ENCODE measurements at places on chromosomes 13 and 19.

GRCh38 chr19:12166626-12167025 is 3.7 kb downstream of the ZNF136 start:
- DNase-seq: no peak

DNA sequence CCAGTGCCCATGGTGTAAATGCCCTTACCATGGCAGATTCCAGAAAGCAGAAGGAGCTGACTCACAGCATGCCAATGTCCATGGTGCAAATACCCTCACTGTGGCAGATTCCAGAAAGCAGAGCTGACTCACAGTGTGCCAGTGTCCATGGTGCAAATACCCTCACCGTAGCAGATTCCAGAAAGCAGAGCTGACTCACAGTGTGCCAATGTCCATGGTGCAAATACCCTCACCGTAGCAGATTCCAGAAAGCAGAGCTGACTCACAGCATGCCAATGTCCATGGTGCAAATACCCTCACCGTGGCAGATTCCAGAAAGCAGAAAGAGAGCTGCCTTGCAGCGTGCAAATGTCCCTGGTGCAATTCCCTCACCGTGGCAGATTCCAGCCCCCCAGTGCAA is 163.8 kb upstream of the SOX1 start:
- no peak for DNase-seq

DNA sequence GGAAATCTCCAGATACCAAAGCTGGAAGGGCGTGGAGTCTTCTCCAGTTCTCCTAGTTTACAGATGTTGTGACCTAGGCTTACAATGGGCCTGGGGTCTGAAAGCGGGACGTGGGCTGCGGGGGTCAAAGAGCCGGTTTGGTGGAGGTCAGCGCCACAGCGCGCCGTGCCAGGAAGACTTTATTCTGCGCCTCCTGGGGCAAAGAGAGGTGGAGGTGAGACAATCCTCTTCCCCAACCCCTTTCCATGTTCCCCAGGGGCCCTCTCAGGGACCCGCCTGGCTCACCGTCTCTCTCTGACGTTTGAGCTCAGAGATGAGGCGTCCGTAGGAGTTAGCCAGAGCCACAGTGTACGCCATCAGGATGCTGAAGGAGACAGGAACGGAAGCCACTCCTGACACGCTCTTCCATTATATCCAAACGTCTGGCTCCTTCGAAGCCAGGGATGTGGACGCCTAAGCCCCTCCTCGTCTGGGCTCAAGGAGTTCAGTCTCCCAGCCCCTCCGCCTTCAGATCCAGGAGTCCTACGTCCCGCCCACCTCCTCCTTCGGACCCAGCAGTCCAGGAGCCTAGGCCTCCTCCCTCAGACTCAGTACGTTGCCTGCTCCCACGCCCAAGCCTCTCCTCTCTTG is 776 bp upstream of the LENG1 start:
- no peak for DNase-seq

GRCh38 chr19:33467851-33468250 is 53.7 kb downstream of the PEPD start:
- DNase-seq: no peak

DNA sequence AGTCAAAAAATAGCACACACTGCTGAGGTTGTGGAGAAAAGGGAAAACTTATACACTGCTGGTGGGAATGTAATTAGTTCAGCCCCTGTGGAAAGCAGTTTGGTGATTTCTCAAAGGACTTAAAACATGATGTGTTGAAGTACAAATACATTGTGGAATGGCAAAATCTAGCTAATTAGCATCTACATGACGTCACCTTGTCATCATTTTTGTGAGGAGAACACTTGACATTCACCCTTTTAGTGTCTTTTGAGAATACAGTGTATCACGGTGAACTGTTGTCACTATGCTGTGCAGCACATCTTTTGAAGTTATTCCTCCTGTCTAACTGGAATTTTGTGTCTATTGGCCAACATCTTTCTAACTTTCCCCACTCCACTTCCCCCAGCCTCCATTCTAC is 5.6 kb downstream of the OR7A10 start:
- no peak for DNase-seq

- DNase-seq: no peak
These were observed 5.0 kb downstream of the SIGLEC9 start for GRCh38 chr19:51129716-51130115.

GRCh38 chr19:31470229-31470939 is 121.1 kb upstream of the TSHZ3 start:
- no peak for DNase-seq

DNA sequence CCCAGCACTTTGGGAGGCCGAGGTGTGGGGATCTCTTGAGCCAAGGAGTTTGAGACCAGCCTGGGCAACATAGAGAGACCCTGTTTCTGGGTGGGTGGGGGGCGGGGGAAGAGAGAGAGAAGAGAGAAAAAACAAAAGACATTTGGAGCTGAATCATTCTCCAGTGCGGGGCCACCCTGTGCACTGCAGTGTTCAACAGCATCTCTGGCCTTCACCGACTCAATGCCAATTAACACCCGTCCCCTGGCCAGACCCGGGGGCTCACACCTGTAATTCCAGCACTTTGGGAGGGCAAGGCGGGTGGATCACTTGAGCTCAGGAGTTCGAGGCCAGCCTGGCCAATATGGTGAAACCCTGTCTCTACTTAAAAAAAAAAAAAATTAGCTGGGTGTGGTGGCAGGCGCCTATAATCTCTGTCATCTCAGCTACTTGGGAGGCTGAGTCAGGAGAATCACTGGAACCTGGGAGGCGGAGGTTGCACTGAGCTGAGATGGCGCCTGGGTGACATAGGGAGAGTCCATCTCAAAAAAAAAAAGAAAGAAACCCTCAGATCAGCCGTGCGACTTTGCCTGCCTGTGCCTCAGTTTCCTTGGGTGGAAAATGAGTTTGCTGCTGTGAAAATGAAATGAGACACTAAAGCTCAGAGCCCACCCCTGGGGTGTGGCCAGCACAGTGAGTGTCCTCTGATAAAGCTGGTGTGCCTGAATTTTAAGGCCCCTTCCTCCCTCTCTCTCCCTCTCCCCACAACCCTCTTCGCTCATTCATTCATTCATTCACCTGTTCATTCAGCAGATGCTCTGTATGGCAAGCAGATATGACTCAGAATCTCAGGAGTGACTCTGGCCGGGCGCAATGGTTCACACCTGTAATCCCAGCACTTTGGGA is 6.4 kb downstream of the KLF2 start:
- no peak for DNase-seq

DNA sequence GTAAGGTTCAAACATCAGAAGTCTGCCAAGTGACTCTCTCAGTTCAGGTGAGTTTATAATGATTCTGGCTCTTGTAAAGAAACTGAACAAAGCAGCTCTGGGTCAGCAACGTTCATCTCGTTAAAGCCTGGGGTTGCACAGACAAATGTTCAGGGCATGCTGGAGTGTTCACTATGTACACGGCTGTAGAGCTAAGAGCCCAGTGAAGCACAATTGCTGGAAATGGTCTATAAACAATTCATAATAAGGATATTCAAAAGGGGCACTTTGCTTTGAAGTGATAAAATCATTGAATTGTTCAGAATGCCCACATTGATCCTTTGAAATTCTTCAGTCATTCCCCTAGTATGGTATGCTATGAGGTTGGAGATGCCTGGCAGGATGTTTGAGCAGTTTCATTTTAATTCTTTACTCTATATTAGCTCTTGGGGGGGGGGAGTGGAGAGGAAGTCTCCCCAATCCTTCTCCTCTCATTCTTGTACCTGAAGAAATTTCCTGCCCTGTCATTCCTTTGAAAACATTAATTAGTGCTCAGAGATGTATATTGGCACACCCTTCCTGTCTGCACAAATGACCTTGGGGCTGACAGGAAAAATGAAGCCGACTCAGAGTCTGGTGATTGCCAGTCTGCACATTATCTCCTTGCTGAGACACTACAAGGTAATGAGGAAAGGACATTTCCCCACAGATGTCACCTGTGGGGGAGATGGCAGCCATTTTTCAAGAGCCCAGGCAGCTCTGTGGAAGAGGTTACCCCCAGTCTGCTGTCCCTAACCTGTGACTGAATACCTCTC is 145.5 kb downstream of the DLEU7 start:
- no peak for DNase-seq

- no peak for DNase-seq
These were observed at the start of gene KLK2 for GRCh38 chr19:50873056-50873455. KLK2 (plus strand) TSS chr19:50873439; CDS start chr19:50873474, 35 bp downstream.

DNA sequence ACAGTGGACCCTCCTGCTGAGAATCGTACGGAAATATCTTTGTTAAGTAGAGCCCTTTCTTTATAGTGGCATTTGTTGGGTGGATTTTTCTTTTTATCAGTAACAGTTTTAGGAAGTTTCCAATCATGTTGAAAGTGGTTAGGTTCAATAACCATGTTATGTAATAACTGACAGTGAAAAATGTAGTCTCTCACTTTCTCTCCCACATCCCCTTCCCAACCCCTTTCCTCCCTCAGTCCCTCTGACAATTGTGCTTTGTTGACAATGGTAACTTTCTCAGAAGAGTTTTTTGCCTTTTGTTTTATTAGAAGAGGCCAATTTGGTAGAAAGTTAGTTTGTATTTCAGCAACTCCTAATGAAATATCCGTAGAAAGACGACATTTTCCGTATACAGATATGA is 77.8 kb upstream of the SLAIN1 start:
- DNase-seq: no peak

- DNase-seq: no peak
These were observed 85.7 kb downstream of the C13orf42 start for GRCh38 chr13:51025245-51025905.

GRCh38 chr19:16066611-16067104 is 9.6 kb upstream of the TPM4 start:
- no peak for DNase-seq

GRCh38 chr19:6056801-6057650 is 53.3 kb downstream of the RFX2 start:
- peak; percentile 51 for DNase-seq

DNA sequence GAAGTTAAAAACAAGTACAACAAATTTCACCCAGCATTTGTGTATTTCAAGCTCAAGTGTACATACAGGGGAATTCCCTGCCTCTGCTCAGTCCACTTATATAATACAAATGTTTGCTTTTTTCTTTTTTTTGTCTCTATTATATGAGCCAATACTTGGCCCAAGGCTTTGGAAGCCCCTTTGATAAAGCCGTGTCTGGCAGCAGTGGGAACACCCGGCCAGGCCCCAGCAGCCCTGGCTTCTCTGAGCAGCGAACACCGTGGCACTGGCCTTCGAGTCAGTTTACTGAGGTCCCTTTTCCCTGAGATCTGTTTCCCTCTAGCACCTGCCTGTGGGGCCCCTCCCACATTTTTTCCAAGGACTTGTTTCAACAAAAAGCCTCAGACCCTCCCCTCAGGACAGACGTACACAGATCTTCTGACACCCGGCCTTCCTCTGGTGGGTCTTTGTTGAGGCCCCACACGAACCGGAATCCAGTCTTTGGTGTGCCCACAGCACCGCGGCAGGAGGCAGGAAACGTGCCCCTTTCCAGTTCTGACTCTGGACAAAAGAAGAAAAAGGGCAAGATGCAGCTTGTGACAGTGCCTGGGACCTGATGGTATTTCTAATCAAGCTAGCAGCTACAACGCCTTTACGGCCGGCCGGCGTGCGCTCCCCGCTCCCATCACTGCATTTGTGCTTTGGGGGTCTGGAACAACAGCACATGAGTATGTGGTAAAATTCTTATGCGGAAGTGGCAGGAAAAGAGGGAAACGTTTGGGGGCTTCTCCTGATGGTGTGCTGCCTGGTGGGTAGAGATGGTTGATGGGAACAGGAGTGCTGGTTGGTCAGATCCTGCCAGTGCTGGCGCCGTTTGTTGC is 13.8 kb downstream of the SIPA1L3 start:
- no peak for DNase-seq

DNA sequence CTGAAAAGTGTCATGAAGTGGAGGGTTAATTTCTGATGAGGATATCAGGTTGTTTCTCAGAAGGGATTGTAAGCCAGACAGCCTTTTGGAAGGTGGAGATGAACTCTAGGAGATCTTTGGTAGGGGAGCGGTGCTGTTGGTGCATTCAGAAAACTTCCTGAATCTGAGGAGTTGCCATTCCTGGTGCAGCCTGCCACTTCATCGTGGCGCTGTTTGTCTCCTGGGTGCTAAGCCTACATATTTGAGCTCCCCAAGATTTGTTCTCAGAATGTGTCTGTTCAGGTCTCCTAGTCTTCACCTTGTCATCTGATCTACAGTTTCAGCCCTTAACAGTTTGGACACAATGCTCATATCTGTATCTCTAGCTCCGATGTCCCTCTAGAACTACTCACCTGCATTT is 285.6 kb downstream of the MTUS2 start:
- no peak for DNase-seq

DNA sequence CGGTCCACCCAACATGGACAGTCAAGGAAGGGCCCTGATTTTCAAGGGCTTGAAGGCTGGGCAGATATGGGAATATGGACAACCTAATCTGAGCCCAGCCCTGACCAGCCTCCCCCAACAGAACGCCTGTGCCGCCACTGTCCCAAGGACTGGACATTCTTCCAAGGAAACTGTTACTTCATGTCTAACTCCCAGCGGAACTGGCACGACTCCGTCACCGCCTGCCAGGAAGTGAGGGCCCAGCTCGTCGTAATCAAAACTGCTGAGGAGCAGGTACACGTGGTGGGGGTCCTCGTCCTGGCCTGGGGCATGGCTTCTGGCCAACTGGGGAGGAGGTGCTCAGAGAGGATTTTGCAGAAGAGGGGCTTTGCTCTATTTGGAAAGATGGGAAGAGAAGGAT is 3.5 kb downstream of the CLEC4M start:
- no peak for DNase-seq

GRCh38 chr19:29717051-29717450 is 2.0 kb upstream of the C19orf12 start:
- no peak for DNase-seq

DNA sequence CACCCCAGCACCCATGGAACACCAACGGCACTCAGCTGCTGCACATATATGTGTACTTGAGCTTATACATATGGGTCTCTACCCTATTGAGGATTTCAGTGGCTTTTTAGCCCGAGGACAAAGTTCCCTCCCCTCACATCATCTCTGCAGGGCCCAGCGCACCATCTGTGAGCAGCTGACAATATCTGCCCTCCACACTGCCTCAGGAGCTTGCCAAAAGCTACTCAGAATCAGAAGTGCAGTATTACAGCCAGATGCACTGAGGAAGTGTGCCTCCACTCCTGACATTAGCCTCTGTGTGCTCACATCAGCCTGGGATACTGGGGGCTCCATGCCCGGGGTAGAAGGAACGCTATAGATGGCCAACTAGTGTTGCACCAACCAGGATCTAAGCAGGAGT is 903.9 kb downstream of the UQCRFS1 start:
- DNase-seq: no peak

DNA sequence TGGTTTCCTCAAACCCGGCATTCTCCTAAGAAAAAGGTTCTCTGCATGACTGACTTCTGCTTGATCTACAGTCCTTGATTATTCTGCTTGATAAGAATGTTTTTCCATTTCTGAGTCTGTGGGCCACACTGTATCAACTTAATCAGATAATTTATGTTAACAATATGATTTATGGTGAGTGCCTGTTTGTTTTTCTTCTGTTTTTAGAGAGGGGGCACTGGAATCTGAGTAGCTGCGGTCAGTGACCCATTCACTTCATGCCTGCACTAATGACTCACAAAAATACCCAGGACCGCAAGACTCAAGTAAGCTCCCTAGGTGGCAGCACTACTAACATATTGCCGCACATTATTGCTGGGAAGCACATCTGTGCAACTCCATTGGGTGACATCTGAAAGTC is 542.3 kb upstream of the ATXN8OS start:
- DNase-seq: no peak

Data from brain pericyte (primary cell).